Immature natural killer cell (primary cell): ENCODE measurements at places on chromosomes 6 and 20.

GRCh38 chr6:140201787-140202458 is 827.5 kb upstream of the CITED2 start:
- DNase-seq, result no peak

DNA sequence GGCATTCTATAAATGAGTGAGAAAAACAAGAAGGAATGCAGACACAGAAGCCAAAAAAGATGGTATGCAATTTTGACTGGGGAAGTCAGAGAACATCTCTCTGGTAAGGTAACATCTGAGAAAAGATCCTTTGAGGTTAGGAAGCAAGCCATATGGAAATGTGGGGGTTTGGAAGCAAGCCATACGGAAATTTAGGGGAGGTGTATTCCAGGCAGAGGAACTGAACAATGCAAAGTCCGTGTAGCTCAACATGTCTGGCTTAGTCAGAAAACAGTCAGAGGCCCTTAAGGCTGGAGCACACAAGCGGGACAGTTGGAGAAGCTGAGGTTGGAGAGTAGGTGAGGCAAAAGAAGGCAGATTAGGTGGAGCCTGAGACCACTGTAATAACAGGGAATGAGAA is 35.3 kb downstream of the RALGAPA2 start:
- DNase-seq, result no peak

GRCh38 chr20:48120120-48120519 is 334.8 kb upstream of the SULF2 start:
- DNase-seq, result no peak

- no peak for DNase-seq
Measured at GRCh38 chr6:132960720-132961119, 146.4 kb downstream of the RPS12 start.

GRCh38 chr20:25470045-25470444 is 62.6 kb downstream of the GINS1 start:
- peak; percentile 11 for DNase-seq

DNA sequence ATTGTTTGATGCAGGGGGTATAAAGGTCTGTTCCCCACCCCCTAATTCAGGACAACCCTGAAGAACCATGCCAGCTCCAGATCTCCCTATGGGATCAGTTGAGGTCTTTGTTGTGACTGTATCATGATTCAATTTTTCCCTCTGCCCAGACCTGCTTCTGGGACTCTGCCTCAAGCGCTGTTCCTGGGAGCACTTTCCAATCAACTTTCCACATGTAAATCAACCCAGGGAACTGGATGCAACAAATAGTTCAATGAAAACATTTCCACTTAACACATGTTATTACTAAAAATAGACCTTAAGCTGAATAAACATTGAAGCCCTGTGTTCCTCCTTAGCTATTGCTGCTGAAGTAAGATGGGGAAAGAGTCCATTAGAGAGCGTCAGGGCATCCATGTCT is 139.5 kb downstream of the C6orf58 start:
- no peak for DNase-seq

DNA sequence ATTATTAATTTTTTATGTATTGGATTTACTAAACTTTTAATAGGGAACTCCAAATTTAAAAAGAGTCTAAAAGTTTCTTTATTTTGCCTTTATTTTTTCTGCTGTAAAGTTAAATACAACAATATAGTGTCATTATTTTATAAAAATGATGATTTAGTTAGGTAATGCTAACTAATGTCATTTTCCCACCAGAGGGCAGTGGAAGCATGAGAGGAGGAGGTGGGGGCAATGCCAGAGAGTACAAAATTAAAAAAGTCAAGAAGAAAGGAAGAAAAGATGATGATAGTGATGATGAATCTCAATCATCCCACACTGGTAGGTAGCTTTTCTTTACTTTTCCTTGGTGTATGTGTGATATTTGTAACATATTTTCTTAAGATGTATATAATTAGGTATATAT is 20.2 kb upstream of the FHL5 start:
- peak; percentile 6 for DNase-seq
